ENCODE measurements at places on chromosomes 7 and 10.
A peak's percentile ranks its signal among the peaks of the same experiment; 100 is the strongest.

GRCh38 chr7:2616387-2617324 lies 15.1 kb upstream of the TTYH3 start:
- no peak for DNase-seq

- no peak for DNase-seq
Observed at GRCh38 chr7:27897001-27897400, 157.0 kb downstream of the TAX1BP1 start.

DNA sequence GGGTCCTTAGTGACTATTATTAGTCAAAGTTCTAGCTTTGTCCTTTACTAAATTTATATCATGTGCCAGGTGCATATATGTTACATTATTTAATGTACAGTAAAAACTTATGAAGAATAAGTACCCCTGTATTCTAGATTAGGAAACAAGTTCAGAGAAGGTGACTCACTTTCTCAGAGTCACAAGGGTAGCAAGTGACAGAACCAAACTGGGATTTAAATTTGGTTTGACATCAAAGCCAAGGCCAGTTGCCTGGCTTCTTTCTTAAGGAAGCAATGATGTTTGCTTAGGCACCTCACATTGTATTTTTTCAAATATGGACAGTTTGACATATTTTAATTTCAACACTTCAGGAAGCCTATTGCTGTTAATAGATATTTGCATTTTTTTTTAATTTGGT lies 2.5 kb downstream of the LSM8 start:
- DNase-seq = no peak

- DNase-seq = no peak
Observed at GRCh38 chr7:50153148-50153547, 60.1 kb upstream of the ZPBP start.

DNA sequence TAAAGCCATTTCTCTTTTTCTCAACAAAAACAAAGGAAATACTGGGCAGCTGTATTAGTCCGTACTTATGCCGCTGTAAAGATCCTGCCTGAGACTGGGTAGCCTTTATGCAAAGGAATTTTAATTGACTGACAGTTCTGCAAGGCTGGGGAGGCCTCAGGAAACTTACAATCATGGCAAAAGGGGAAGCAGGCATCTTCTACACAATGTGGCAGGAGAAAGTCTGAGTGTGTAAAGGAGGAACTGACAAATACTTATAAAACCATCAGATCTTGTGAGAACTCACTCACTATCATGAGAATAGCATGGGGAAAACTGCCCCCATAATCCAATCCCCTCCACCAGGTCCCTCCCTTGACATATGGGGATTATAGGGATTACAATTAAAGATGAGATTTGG lies 264.3 kb downstream of the SEMA3A start:
- no peak for DNase-seq

DNA sequence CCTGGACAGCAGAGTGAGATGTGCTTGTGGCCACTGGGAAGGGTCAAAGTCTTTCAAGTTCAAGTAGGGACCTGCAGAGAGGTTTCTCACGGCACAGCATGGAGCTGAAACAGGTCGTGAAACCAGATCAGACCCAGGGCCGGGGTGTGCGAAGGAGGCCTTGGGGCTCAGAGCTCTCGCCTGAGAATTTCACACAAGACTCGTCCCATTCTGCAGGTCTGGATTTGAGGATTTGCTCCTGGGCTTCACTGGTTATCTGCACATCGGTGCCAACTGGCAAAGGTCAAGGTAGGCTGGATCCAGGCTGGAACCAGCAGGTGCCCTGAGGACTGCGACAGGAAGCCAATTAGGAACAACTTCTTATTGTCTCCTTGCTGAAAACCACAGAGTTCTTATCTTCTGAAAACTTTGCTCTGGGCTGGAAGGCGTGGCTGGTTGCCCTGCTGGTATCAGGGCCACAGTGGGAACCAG lies 24.0 kb upstream of the GTF2I start:
- DNase-seq = no peak

DNA sequence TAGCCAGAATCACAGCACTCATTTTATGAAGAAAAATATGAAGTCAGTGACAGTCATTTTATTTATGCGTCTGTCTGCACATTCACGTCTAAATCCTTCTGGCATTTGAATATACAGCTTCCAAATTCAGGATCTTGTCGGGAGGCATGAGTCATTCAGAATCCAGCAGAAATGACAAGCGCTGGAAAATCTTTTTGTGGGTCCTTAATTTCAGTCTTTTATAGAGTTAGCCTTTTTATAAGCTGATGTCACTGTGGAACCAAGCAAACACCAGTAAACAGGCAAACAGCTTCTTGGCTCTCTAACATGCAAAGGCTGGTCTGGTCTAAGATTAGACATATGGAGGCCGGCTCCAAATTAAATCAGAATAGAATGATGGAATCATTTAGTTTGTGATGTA lies 388.2 kb upstream of the TEX47 start:
- DNase-seq = peak; percentile 12

- DNase-seq = no peak
Observed at GRCh38 chr7:37100735-37101331, 347.8 kb downstream of the ELMO1 start.

GRCh38 chr7:94630855-94631254 lies 25.1 kb downstream of the SGCE start:
- no peak for DNase-seq

GRCh38 chr10:10270126-10271050 lies 747.3 kb upstream of the CELF2 start:
- DNase-seq = no peak

DNA sequence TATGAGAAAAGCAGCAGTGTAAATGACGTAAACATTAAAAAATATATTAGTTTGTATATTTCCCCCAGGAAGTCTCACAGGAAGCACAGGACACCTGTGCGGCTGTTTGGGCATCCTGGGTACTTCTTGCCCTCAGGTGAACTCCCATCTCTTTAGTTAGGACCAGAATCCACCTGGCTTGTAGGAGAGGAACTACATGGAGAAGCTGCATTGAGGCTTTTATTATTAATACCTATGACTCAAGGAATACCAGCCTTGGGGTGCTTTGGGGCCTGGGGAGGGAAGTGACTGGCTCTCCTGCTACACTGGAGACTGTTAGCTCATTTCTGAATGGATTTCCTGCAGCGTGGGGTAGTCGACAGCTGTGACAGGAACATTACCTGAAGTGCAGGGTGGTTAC lies 40.0 kb upstream of the GSDME start:
- DNase-seq = no peak

DNA sequence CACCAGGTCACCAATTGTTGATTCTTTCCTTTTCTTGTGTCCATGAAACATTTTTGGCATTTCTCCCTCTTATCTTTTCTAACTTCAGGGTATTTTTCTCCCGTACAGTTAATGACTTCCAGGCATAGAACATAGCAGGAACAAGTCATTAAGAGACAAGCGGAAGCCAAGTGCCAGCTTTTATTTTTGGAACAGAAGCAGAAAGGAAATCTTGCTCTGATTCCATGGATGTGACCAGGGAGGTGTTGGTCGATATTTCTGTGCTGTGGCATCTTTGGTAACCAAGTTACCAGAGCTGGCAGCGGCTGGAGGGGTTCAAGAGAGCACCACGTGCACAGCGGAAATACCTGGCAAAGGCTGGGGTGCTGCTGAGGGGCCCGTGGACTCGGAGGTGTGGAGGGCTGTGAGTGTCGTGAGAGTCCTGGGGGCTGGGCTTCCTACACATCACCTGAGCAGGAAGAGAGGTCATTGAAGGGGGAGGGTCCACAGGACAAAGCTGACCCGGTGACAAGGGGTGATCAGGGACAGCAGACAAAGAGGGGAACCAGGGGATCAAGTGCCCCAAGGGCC lies 1.8 kb downstream of the LLCFC1 start:
- no peak for DNase-seq

DNA sequence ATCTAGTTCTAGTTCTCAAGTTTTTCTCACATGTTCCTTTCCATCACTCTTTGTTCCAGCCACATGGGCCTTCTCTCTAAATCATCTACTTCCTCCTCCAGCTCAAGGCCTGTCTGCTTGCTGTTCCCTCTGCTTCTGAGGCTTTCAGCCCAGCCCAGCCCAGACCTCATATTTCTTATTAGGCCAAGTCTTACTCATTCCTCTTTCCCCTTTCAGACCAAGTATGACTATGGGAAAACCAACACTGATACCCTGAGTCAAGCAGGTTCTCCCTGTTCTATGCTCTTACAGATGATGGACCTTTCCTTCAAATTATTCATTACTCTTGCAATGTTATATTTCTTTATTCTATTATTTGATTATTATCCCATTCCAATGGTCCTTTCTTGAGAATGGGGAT lies 80.3 kb upstream of the SEM1 start:
- no peak for DNase-seq

- DNase-seq = no peak
Observed at GRCh38 chr10:23001901-23002516, 74.2 kb downstream of the ARMC3 start.

GRCh38 chr10:31343009-31343408 lies 24.0 kb downstream of the ZEB1 start:
- no peak for DNase-seq

GRCh38 chr7:134891262-134891695 lies 95.0 kb upstream of the AGBL3 start:
- DNase-seq = peak; percentile 84

- DNase-seq = peak; percentile 21
Observed at GRCh38 chr7:1767524-1767923, 97.4 kb downstream of the ELFN1 start.

DNA sequence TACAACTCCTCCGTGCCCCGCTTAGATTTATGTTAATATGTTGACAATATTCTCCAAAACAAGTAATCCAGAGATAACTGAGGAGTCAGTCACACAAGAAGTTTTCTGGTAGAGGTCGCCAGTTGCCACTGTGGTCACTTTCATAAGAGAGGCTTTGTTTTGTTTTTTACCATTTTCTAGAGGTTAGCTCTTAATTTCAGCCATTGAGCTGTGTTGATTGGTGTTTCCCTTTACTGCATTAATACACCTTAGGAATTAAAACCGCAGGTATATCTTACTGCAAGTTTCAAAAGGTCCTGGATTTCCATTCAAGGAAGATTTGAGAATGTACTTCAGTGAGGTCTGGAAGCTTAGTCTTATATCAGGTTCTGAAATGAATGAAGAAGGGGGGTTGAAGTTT lies 3.5 kb downstream of the BMI1 start:
- no peak for DNase-seq

DNA sequence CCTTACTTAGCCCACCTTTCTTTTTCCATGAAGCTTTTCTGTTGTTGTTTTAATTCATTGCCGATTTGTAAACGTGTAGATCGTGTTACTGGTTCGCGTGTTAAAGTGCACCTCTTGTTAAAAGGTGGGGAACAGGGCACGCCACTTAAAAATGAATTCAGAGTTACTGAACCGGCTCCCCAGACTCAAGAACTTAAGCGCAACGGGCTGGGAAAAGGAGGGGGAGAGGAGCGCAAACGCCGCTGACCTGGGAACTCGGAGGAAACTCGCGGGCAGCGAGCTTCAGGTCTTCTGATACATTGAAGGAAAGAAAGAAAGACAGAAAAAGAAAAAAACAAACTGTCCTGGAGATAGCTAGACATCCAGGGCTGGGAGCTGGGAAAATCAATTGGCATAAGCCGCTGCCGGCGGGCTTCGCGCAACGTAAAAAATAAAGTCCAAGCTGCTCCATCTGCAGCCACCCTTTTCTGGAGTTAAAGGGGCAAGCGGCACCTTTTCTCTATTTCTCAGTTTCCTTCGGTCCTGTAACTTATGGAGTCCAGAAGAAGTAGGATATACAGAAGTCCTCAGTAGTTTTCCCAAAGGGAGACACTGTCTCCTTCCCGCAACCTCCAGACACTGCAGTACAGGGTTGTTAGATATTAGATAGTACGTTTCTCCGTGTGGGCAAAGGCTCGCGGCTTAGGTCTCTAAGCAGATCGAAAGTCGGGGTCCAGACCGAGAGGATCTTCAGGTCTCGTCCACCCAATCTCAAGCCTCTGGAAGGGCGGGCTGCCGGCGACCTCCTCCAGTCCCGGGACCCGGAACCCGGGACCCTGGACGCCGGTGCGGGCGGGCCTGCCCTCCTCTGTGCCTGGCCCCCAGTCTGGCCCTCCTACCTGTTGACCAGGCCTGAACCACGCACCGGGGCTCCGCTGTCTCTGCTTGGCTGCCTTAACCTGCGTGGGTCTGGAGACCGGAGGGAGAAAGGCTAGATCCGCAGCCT lies 1.8 kb upstream of the DLX6 start:
- DNase-seq = no peak

DNA sequence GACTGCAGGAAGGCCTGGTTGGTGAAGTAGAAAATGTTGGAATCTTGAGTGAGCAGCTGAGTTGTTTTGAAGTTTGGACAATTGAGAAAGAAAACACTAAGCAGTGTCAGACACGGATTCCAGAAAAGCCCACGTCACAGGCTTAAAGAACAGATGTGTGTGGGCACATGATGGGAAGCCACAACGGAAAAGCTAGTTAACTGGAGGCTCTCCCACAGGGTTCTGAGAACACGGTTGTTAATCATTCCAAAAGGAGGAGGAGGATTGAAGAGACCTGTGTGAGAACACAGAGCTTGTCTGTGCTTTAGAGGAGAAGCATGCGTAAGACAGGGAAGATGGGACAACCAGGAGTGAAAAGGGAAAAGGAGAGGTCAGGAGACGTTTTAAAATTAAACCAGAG lies 42.6 kb downstream of the SHH start:
- no peak for DNase-seq

GRCh38 chr10:58648131-58648530 lies 135.5 kb downstream of the BICC1 start:
- DNase-seq = no peak

GRCh38 chr10:67331121-67331910 lies 364.7 kb downstream of the CTNNA3 start:
- no peak for DNase-seq

- no peak for DNase-seq
Observed at GRCh38 chr7:25353196-25353595, 124.9 kb upstream of the NPVF start.

GRCh38 chr10:7123774-7124173 lies 287.1 kb downstream of the SFMBT2 start:
- no peak for DNase-seq

DNA sequence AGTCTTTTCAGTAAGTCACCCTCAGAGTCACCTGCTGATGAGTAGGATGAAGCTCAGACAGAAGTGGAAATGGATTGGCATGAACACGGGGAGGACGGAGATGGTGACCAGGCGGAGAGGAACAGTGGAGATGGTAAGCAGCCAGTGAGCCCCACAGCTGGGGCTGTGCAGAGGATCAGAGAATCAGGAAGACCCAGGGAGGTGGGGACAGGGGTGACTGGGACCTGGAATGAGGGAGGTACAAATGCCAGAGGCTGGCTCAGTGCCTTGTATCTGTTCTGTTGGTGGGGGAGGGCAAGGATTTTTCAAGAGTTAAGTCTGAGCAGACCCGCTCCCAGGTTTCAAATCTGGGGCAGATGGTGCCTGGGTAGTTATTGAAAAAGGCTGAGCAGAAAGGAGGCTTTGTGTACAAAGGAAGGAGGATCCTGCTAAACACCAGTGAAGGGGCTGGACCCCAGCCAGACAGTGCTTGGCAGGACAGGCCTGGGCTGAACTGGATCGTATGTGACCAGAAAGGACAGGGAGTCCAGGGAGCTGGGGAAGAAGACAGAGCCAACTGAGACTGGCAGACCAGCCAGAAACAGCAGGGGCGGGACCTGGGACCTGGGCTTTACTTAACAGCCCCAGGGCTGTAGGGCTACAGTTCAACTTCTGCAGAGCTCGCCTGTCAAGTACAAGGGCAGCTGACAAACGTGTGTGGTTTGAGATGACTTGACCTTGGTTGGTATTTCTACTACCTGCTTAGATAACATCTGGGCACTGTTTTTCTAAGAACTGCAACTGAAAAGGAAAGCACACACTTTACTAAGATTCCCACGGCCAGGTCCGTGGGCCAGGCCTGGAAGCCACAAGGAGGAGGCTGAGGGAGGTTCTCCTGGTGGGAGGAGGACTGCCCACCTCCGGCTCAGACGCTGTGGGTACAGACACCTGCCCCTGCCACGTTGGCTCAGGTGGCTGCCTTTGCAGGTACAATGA lies 13.2 kb upstream of the FRMPD2 start:
- DNase-seq = no peak

GRCh38 chr7:50729962-50730361 lies 52.7 kb downstream of the GRB10 start:
- no peak for DNase-seq
